Vagina (tissue), 2 donors: ENCODE measurements at places on chromosomes 6 and 20.

GRCh38 chr6:170243386-170243785 lies 47.5 kb downstream of the DLL1 start:
- H3K36me3 ChIP-seq = no peaks in the 10 kb centered on the region
- DNase-seq = no peak
- H3K27me3 ChIP-seq = no peaks in the 10 kb centered on the region
- H3K4me3 ChIP-seq = no peak overlapping the region

GRCh38 chr20:37314099-37314498 lies 24.6 kb downstream of the MANBAL start:
- no peak for DNase-seq
- peaks cover 60% of the 10 kb centered on the region for H3K4me1 ChIP-seq
- no peaks in the 10 kb centered on the region for H3K27me3 ChIP-seq
- H3K27ac ChIP-seq = peak overlapping the region; percentile 93
- H3K4me3 ChIP-seq = no peak overlapping the region

GRCh38 chr6:136155191-136155590 lies 94.9 kb downstream of the MTFR2 start:
- H3K36me3 ChIP-seq = no peaks in the 10 kb centered on the region
- H3K4me3 ChIP-seq = no peak overlapping the region
- no peaks in the 10 kb centered on the region for H3K27me3 ChIP-seq
- no peak for DNase-seq
- H3K4me1 ChIP-seq = peaks cover 22% of the 10 kb centered on the region

DNA sequence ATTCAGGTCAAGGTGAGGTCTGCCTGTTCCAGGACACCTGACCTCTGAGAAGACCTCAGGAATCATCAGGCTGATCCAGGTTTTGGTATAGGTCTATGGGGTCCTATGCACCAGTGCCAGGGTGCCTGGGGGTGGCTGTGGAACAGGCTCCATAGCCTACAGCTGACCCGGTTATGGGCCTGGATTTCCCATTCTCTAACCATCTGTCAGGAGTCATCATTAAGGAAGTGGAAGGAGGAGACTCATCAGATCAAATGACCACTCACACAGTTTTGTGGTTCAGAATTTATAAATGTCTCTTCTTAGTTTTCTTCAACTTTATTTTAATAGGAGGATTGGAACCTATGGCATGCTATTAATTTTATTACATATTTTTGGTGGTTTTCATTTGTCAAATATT lies 14.8 kb downstream of the PLA2G7 start:
- no peak for DNase-seq
- no peaks in the 10 kb centered on the region for H3K27me3 ChIP-seq
- no peak overlapping the region for H3K27ac ChIP-seq
- no peak overlapping the region for H3K4me3 ChIP-seq

DNA sequence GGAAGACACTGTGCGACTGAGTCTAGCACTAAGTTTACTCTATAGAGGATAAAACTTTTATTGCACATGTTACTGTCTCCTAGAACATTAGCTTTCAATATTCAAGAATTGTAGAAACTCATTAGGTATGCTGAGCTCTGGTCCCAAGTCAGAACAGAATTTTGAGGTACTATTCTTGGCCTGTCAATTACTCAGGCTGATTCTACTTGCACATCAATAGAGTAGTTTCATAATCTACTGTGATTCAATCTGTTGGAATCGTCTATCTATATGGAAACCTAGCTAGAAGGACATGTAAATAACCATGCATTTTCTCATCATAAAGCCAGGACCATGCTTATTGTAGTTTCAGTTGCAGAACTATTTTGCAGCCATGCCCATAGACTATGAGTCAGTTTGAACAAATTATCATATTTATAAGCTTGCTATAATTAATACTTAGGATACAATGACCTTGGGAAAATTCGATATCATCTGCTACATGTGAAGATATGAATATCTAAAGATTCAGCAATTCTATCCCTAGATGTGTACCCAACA lies 41.6 kb downstream of the FLRT3 start:
- no peaks in the 10 kb centered on the region for H3K27me3 ChIP-seq
- H3K36me3 ChIP-seq = no peaks in the 10 kb centered on the region
- H3K4me3 ChIP-seq = no peak overlapping the region
- no peak for DNase-seq
- H3K27ac ChIP-seq = no peak overlapping the region

- no peaks in the 10 kb centered on the region for H3K36me3 ChIP-seq
- no peak for DNase-seq
These were observed 121.3 kb upstream of the BCLAF1 start for GRCh38 chr6:136411025-136411325.

DNA sequence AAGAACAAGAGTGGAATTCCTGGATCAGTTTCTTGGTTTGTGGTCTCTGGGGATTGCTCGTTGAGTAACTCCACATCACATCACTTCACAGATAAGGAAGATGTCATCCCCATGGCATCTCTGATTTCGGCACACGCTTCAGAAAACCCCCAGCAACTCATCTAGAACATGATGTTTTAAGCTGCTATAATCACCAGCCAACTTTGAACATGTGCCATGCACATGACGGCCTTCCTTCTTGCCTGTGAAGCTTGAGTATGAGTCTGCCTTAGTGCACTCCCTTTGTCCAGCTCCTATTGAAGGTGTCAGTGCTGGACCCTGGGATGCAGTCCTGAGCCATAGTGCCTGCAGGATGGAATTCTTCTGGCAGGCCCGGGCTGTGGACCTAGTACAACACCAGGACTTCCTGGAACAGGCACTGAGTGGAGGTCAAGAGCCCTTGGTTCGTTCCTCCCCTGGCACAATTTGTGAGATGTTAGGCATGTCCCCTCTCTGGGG lies 231.5 kb upstream of the SUPT3H start:
- H3K27ac ChIP-seq = no peak overlapping the region
- H3K4me1 ChIP-seq = peaks cover 8% of the 10 kb centered on the region
- H3K4me3 ChIP-seq = no peak overlapping the region
- no peaks in the 10 kb centered on the region for H3K27me3 ChIP-seq
- H3K36me3 ChIP-seq = no peaks in the 10 kb centered on the region

- no peaks in the 10 kb centered on the region for H3K4me1 ChIP-seq
- no peak overlapping the region for H3K4me3 ChIP-seq
- H3K36me3 ChIP-seq = no peaks in the 10 kb centered on the region
- peak; percentile 77 for DNase-seq
- no peaks in the 10 kb centered on the region for H3K27me3 ChIP-seq
These were observed 18.2 kb downstream of the WRNIP1 start for GRCh38 chr6:2783188-2783963.

DNA sequence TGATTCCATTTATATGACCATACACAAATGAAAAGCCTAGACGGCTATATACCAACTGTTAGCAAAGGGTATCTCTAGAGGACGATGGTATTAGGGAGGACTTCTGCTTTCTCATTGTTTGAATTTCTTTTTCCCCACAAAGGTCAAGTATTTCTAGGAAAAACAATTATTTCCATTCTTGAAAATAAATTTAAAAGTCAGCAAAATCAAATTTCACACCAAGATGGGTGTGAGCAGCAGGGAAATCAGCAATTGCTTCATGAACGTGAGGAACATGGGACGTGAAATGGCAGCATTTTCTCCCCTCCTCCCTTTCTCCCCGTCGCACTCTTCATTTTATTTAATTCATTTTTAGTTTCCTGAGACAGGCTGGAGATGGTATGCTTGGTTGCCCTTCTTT lies 5.2 kb upstream of the ZFAND3 start:
- H3K36me3 ChIP-seq = no peaks in the 10 kb centered on the region
- H3K27ac ChIP-seq = no peak overlapping the region
- H3K27me3 ChIP-seq = no peaks in the 10 kb centered on the region
- peaks cover 15% of the 10 kb centered on the region for H3K4me1 ChIP-seq

DNA sequence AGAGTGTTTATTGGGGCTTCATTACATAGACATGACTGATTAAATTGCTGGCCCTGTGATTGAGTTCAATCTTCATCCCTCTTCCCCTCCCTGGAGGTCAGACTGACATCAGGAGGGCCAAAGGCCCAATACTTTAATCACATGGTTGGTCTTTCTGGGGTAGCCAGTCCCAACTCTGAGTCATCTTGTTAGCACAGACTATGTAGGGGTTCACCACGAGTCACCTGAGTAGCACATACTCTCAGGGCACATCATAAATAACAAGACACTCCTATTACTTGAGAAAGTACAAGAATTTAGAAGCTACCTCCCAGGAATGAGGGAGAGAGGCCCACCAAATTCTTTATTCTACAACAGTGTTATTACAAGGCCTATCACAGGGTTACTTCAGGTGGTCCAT lies 11.3 kb downstream of the GINS1 start:
- no peak for DNase-seq
- H3K4me1 ChIP-seq = no peaks in the 10 kb centered on the region
- no peaks in the 10 kb centered on the region for H3K36me3 ChIP-seq
- H3K27me3 ChIP-seq = no peaks in the 10 kb centered on the region

DNA sequence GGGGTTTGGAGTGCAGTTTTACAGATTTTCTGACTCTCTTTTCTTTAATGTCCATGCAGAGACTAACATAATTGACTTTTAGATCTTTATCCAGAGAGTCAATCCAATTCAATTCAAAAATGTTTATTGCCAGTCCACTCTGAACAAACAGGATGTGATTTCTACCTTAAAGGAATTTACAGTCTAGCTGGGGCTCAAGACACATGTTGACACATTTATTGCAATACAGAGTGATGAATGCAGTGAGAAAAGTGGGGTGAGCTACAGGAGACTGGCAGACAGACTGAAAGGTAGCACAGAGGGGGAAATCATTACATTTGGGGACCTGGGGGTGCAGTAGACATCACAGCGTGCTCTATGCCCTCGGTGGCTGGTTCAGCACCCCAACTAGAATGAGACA lies 193.9 kb downstream of the SLC24A3 start:
- no peak overlapping the region for H3K27ac ChIP-seq
- no peaks in the 10 kb centered on the region for H3K36me3 ChIP-seq
- no peak for DNase-seq
- no peaks in the 10 kb centered on the region for H3K27me3 ChIP-seq

- H3K4me1 ChIP-seq = no peaks in the 10 kb centered on the region
- no peaks in the 10 kb centered on the region for H3K27me3 ChIP-seq
- H3K27ac ChIP-seq = no peak overlapping the region
- no peak overlapping the region for H3K4me3 ChIP-seq
These were observed 68.6 kb upstream of the MARCKS start for GRCh38 chr6:113788586-113788985.

GRCh38 chr6:46932526-46933319 lies 11.0 kb upstream of the ADGRF5 start:
- H3K4me1 ChIP-seq = no peaks in the 10 kb centered on the region
- no peak overlapping the region for H3K27ac ChIP-seq
- H3K36me3 ChIP-seq = no peaks in the 10 kb centered on the region
- H3K27me3 ChIP-seq = no peaks in the 10 kb centered on the region
- H3K4me3 ChIP-seq = no peak overlapping the region

DNA sequence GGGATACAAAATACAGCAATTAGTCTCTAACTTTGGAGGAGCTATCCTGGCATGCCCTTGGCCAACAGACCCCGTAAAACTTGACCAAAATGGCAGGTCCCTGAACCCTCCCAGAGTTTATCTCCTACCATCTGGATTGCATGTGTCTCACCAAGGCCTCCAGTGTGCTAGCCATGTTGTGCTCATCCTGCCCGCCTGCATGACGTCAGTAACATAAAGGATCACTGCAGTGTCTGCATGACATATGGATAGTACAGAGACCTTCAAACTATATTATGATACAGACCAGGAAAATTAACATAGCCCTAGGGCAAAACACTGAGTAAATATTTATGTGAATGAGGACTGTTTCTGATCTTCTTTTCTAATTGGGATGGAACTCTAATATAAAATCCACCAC lies 25.3 kb downstream of the CPXM1 start:
- H3K4me3 ChIP-seq = no peak overlapping the region
- H3K27me3 ChIP-seq = no peaks in the 10 kb centered on the region
- no peaks in the 10 kb centered on the region for H3K4me1 ChIP-seq
- no peak overlapping the region for H3K27ac ChIP-seq
- H3K36me3 ChIP-seq = no peaks in the 10 kb centered on the region
- DNase-seq = no peak

- H3K27ac ChIP-seq = no peak overlapping the region
- no peaks in the 10 kb centered on the region for H3K27me3 ChIP-seq
- no peaks in the 10 kb centered on the region for H3K36me3 ChIP-seq
These were observed 33.1 kb upstream of the FAM83D start for GRCh38 chr20:38893056-38893564.

DNA sequence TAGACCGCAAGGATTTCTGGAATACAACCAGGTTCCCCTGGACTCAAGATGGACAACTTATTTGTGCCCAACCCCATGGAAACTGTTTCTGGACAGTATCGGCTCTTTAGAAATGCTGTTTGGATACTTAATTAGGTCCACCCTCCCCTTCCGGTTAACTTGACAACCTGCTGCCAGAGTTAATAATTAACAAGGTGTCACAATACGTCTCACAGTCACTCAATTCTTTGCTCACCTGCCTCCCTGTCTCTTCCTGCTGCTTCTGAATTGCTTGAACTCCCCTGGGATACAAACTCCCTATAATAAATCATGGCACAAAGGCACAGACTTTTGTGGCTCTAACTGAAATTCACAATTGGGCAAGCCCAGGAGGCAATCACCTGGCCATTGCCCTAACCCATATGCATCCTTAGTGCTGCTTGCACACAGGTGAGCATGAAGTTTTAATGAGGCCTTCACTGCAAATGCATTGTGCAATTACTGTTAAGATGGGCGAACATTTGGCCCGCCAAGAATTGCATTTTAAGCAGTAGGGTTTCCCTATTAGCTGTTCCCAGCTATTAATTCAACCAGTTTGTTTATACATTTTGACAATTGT lies 504.4 kb upstream of the NOX3 start:
- H3K36me3 ChIP-seq = no peaks in the 10 kb centered on the region
- H3K4me3 ChIP-seq = no peak overlapping the region
- H3K4me1 ChIP-seq = no peaks in the 10 kb centered on the region
- no peaks in the 10 kb centered on the region for H3K27me3 ChIP-seq

DNA sequence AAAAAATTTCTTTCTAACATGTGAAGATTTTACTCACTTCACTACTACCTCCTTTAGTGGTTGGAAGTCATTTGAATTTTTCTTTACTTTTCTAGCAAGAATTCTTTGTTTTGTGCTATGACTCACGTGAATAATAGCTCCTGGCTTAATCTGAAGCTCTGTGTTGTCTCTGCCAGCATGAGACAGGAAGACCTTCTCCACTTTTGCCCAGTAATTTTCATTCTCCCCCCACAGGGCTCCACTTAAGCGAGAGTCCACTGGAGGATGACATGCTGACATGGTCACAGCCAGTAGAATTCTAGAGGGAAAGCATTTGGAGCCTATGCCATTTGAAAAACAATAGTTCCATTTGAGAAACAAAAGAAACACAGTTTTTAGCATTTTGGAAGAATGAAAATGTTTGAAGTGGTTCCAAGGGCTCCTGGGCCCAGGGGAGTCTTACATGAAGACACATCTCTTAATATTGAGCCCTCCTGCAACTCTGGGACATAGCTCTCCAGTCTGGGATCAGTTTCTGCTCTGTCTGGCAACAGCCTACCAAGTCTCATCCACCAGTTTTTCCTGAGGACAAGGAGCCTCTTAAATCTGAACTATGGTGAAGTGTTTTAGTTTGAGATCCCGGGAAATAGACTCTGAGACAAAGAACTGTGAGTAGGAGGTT lies 231.4 kb downstream of the PAX1 start:
- no peaks in the 10 kb centered on the region for H3K27me3 ChIP-seq
- H3K4me1 ChIP-seq = no peaks in the 10 kb centered on the region
- no peak for DNase-seq
- H3K4me3 ChIP-seq = no peak overlapping the region
- no peaks in the 10 kb centered on the region for H3K36me3 ChIP-seq
